ENCODE measurements at places on chromosomes 5 and 9. TPM values are rescaled to one million over a fixed set of nuclear protein-coding genes. Genes with fewer than 3 reads are reported as not detected.

C7 gene
- total RNA-seq = 0.90 TPM

DNA sequence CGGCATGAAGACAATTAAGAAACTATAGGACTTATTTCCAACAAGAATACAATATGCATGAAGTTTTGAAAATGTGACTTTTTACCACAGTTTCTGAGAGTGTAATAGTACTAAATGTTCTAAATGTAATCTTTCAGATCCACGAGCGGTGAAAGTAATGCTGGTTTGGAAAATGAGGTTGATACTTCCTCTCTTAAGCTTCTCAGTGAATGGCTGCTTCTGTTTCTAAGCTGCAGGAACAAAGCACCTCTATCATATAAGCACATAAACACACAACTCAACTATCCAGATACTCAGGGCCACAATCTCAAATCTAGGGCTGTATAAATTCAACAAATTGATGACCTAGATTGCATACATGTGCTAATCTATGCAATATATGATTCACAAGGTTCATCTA is 78.3 kb downstream of the LIFR start:
- DNase-seq = no peak

- DNase-seq = no peak
These were observed 197.7 kb downstream of the PRELID2 start for GRCh38 chr5:145637396-145637795.

DNA sequence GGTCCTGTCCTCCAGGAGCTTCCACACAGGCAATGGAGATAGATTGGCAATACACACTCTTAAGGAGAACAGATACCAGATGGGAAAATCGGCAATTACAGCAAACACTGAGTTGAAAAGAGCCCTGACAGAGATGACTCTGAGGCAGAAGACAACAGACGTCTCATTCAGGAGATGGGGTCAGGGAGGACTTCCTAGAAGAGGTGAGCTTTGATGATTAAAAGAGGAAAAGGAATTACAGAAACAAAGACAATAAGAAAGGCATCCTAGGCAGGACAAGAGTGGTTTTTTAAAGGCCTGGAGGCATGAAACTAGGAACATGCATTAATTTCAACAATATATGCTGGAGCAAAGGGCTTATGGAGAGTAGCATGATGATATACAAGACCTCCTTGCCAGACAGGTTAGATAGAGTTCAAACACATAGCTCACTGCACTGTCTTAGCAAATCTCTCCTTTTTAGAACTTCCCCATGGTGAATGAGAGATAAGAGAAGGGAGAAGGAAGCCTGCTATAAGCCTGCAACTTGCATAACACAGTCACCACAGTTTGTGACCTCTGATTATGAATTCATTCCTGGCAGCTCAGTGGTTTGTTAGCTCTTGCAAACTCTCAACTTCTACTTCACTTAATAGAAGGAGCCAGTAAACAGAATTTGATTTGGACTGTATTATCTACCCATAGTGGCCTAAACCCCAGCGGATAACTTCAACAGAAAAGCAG is 48.5 kb downstream of the SIL1 start:
- no peak for DNase-seq

GRCh38 chr9:130872912-130873503 is 23.6 kb downstream of the QRFP start:
- no peak for DNase-seq

DNA sequence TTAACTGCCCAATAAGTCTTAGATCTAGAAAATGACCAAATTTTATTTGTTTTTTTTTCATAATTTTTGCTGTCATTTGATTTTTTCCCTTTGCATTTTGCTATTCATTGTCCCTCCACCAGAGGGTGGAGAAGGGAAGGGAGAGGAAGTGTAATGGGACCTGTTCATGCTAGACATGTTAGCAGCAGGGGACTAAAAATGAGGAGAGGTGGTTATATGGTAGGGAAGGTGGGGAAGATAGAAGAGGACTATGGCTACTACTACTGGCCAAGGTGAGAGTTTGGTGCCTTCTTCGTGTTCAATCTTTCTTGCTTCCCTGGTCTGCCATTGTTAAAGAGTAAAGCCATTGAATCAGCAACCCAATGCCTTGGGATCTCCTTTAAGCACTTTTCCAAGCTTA is 6.4 kb downstream of the GRIA1 start:
- DNase-seq = no peak

- DNase-seq = no peak
These were observed 6.7 kb downstream of the IRF1 start for GRCh38 chr5:132483661-132484390.

DNA sequence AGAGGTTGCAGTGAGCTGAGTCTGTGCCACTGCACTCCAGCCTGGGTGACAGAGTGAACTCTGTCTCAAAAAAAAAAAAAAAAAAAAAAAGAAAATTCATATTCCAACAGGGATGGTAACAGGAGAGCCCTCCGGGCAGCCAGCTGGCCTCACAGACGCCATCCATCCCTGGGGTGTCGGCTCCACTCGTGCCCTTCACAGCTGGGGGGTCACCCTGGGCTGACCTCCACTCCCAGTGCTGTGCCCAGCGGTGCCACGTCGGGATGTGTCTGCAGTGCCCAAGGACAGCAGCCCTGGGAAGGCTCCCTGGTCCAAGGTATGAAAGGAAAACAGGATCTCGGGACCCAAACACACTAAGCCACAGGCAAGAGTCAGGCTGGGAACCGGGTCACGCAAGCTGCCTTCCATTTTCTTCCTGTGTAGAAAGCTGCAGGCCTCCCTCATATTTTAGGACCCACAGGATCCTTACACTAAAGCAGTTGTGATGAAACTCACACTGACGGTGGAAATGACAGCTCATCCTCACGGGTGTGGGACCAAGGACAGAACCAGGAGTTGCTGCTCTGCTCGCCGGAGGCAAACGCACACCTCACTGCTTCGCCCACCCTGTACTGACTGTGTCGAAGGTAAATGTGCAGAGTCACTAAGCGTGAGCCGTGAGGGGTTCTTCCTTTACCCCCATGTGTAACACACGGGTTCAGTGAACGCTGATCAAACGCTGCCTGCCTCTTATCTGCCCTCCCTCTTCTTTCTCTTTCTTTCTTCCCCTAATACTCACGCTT is 5.3 kb downstream of the SLC12A7 start:
- DNase-seq = no peak

DNA sequence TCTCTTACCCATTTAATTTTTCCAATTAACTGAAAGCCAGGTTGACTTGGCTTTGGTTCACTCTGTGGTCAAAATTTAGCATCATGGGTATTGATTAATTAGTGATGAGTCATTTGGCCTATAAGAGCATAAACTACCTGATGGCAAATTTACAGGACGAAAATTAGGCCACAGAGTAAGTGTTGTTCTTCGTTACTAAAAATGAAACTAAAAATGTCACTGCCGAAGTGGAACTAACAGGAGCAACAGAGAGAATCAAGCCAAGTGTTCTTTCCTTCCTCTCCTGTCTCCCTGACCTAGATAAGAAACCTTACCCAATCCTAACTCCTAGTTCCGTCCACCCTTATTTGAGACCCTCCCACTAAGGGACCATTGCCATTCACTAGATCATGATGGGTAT is 176.9 kb downstream of the RAB3C start:
- peak; percentile 58 for DNase-seq

GRCh38 chr9:134592819-134593200 is 48.8 kb upstream of the COL5A1 start:
- no peak for DNase-seq
